Type B pancreatic cell (in vitro differentiated cells): ENCODE measurements at places on chromosomes 3 and 15.

- no peaks in the 10 kb centered on the region for H3K36me3 ChIP-seq
- no peaks in the 10 kb centered on the region for H3K4me1 ChIP-seq
- H3K4me3 ChIP-seq = no peak overlapping the region
- H3K27me3 ChIP-seq = peaks cover 11% of the 10 kb centered on the region
These were observed 23.7 kb upstream of the CD276 start for GRCh38 chr15:73660455-73660854.

DNA sequence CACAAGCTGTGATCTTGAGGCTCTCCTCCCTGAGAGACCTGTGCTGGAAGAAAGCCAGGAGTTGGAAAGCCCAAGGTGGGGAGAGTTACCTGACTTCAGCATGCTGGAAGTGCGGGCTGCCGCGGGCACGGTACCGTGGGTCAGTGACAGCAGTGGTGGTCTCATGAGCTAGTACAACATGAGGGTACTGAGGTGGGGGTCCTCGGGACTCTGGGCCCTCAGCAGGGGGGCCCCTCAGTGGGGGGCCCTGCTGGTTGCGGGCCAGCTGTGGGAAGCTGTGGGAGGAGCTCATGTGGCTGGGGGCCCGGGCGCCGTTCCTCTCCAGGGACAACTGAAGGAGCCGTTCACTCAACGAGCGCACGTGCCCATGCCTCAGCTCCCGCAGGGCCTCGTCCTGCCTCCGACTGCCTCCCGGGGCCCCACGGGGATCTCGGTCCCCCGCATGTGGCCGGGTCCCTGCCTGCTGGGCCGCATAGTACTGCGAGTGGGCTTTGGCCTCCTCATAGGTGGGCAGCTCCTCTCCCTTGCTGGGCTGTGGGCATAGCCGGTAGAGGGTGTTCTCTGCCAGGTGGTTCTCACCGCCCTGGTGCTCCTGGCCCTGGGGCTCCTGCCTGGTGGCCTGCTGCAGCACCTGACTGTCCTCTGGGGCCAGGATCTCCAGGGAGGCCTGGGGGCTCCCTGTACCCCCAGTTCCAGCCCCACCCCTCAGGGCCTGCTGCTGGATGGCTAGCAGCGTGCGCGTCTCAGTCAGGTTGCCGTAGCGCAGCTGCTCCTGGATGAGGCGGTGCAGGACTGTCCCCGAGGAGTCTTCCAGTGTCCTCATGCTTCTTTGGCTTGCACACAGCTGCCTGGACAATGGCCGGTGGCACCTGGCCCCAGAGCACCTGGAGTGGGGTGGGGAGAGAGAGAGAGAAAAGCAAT, 3.4 kb downstream of the AMOTL2 start:
- peaks cover 34% of the 10 kb centered on the region for H3K4me1 ChIP-seq
- H3K27me3 ChIP-seq = no peaks in the 10 kb centered on the region
- no peak for DNase-seq
- H3K36me3 ChIP-seq = peaks cover 22% of the 10 kb centered on the region

GRCh38 chr3:109553591-109554371, 216.4 kb upstream of the DPPA4 start:
- peaks cover 18% of the 10 kb centered on the region for H3K4me1 ChIP-seq
- no peak overlapping the region for H3K27ac ChIP-seq
- no peaks in the 10 kb centered on the region for H3K27me3 ChIP-seq

DNA sequence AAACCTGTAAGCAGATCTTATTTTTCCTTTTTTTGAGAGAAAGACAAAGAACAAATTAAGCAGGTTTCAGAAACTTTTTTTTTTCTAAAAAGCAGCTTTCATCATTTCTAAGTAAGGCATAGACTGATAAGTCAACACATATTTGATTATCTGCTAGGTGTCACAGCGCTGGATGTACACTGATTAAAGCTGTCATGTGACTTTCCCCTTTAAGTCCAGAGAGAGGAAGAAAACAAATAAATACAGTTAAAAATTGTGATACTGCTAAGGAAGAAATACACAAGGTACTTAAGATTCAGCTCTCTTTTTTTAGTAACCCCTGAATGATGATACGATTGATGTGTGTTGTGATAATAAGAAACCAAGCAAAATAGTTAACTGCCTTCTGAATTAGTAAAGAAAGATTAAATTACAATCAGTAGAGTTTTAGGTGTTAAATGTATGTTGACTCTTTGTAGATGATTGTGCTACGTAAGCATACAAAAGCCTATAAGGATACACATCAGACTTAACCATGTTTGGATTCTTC, 2.8 kb downstream of the GLCE start:
- H3K4me1 ChIP-seq = peaks cover 40% of the 10 kb centered on the region
- H3K4me3 ChIP-seq = peak overlapping the region; percentile 38
- no peaks in the 10 kb centered on the region for H3K36me3 ChIP-seq
- H3K27me3 ChIP-seq = no peaks in the 10 kb centered on the region
- no peak for DNase-seq

DNA sequence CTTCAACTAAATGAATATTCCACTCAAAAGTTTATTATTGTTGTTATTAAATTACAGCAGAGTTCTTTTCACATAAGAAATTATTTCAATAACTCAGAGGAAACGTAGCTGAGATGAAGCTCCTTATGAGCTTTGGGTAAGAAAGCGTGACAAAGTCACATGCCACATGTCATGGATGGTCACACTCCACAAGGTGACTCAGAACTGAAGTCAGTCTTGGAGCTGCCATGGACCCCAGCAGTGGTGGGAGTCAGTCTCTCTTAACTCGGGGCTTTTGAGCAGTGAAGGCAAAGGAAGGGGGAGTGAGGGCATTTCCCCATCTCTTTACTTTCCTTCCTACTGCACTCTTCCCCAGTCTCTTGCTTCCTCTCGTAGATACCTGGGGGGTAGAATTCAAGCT, 87.5 kb upstream of the FAM3D start:
- H3K27me3 ChIP-seq = peaks cover 4% of the 10 kb centered on the region
- peaks cover 3% of the 10 kb centered on the region for H3K4me1 ChIP-seq
- no peak overlapping the region for H3K4me3 ChIP-seq
- H3K36me3 ChIP-seq = no peaks in the 10 kb centered on the region
- DNase-seq = no peak

- DNase-seq = no peak
- H3K4me3 ChIP-seq = no peak overlapping the region
- no peaks in the 10 kb centered on the region for H3K36me3 ChIP-seq
- peaks cover 2% of the 10 kb centered on the region for H3K27me3 ChIP-seq
- H3K27ac ChIP-seq = no peak overlapping the region
These were observed 16.9 kb upstream of the LPP start for GRCh38 chr3:188137051-188137450.

- no peaks in the 10 kb centered on the region for H3K36me3 ChIP-seq
- peak overlapping the region; percentile 78 for H3K27ac ChIP-seq
- peaks cover 8% of the 10 kb centered on the region for H3K4me1 ChIP-seq
- peaks cover 4% of the 10 kb centered on the region for H3K27me3 ChIP-seq
- peak overlapping the region; percentile 86 for H3K4me3 ChIP-seq
- no peak for DNase-seq
These were observed 59.7 kb downstream of the NOX5 start for GRCh38 chr15:69074001-69074842.

DNA sequence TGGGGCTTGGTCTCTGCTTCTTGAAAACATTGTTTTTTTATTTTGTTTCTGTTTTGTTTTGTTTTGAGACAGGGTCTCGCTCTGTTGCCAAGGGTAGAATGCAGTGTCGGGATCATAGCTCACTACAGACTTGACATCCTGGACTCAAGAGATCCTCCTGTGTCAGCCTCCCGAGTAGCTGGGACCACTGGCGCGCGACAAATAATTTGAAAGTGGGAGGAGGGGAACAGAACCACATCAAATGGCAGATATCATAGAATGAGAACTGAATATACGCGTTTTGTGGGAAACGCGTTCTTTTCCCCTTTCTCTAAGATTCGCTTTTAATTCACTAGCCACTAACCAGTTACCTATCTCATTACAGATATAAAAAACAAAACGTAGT, 641 bp upstream of the VPS13C start:
- H3K36me3 ChIP-seq = peaks cover 3% of the 10 kb centered on the region
- H3K4me1 ChIP-seq = peaks cover 13% of the 10 kb centered on the region
- DNase-seq = no peak
- H3K4me3 ChIP-seq = peak overlapping the region; percentile 96
- H3K27ac ChIP-seq = peak overlapping the region; percentile 91

DNA sequence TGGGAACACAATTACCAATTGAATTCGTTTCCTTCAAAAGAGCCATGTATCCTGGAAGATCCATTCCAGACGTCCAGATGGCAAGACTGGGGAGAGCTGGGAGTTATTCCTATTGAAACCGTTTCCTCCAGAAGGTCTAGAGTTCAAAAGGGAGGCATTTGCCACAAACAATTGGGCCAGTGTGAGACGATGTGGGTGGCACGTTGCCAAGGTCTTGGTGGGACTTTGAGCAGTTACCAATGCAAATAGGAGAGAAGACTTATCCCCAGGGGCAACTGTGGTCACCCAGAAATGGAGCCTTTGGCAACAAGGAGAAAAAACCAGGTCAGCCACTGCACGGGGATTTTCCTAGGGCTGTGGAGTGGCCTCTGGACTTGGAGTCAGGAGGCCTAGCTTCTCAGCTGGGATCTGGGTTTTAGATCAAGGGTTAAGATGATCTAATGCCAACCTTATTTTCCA, 29.6 kb upstream of the TLE3 start:
- no peak overlapping the region for H3K4me3 ChIP-seq
- no peak for DNase-seq
- H3K27me3 ChIP-seq = peaks cover 33% of the 10 kb centered on the region
- no peaks in the 10 kb centered on the region for H3K36me3 ChIP-seq

DNA sequence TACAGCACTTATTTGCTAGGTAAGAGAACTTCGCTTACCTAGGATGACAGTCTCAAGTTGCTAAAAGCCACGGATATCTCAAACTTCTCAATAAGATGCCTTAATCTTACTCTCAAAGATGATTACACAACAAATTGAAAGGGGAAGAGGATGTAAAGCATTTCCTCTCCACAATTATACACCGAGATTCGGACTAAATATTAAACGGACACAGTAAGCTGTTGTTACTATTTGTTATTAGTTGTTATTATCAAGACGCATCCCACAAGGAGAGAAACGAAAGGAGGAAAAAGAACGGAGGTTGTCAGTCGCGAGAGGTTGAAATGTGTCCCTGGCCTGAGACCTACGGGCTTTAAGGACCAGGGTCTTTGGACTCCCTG, 660 bp downstream of the ZNF106 start:
- DNase-seq = no peak
- peak overlapping the region; percentile 100 for H3K27ac ChIP-seq
- peaks cover 17% of the 10 kb centered on the region for H3K4me1 ChIP-seq
- no peaks in the 10 kb centered on the region for H3K27me3 ChIP-seq

DNA sequence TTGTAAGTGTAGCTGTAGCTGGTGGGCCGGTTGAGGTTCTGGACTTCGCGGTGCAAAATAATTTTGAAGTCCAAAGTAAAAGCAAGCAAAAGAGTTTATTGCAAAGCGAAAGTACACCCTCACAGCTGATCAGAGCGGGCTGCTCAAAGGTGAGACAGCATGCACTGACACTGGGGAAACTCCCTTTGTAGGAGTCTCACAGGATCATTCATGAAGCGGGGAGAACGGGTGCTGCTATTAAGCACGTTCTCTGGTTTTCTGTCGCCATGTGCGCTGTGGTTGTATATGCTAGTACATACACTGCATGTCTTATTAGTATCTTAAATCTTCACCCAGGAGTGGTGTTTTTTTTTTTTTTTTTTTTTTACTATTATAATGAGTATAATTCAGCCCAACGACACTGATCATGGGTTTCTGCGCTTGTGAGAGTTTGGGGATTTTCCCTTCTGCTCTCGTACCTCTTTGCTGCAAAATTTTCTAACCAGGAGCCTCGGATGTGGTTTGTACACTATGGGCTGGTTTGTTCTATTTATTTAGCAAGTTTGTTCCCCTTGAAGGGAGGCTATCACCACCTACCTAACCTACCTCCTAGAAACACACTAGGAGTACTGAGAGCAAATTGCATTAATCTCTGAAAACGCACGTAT, 1.4 kb upstream of the AP4E1 start:
- no peaks in the 10 kb centered on the region for H3K27me3 ChIP-seq
- peaks cover 9% of the 10 kb centered on the region for H3K4me1 ChIP-seq
- no peak for DNase-seq
- H3K27ac ChIP-seq = peak overlapping the region; percentile 82

DNA sequence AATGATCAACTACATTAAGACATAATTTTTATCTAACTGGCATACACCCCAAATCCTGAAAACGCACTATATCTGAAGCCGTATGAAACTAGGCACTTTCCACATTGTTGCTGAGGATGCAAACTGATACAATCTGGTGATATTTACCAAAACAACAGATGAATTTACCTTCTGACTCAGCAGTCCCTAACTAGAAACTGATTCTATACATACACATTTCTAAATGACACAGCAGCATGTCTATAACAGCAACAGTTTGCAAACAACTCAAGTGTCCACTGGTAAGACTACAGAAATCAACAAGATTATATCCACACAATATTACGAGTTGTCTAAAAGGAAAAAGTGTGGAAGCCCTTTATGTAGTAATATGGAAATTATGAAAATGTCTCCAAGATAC, 22.9 kb downstream of the SECISBP2L start:
- peaks cover 4% of the 10 kb centered on the region for H3K4me1 ChIP-seq
- H3K36me3 ChIP-seq = peaks cover 47% of the 10 kb centered on the region
- H3K27ac ChIP-seq = no peak overlapping the region
- no peaks in the 10 kb centered on the region for H3K27me3 ChIP-seq
- H3K4me3 ChIP-seq = no peak overlapping the region

DNA sequence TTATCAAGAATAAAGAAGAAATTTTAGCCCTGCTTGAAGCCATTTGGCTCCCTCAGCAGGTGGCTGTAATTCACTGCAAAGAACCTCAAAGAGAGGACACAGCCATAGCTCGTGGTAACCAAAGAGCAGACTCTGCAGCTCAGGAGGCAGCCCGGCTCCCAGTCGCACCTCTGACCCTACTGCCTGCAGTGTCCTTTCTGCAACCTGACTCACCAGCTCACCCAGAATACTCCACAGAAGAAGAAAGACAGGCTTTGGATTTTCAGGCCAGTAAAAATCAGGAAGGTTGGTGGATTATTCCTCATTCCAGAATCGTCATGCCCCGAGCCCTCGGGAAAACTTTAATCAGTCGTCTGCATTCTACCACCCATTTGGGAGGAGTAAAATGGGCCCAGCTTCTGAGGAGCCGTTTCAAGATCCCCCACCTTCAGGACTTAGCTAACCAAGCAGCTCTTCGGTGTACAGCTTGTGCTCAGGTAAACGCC, 38.6 kb downstream of the ZBTB11 start:
- H3K4me3 ChIP-seq = no peak overlapping the region
- no peak for DNase-seq
